ENCODE measurements at places on chromosomes 11 and 22.
A peak's percentile ranks its signal among the peaks of the same experiment; 100 is the strongest.

DNA sequence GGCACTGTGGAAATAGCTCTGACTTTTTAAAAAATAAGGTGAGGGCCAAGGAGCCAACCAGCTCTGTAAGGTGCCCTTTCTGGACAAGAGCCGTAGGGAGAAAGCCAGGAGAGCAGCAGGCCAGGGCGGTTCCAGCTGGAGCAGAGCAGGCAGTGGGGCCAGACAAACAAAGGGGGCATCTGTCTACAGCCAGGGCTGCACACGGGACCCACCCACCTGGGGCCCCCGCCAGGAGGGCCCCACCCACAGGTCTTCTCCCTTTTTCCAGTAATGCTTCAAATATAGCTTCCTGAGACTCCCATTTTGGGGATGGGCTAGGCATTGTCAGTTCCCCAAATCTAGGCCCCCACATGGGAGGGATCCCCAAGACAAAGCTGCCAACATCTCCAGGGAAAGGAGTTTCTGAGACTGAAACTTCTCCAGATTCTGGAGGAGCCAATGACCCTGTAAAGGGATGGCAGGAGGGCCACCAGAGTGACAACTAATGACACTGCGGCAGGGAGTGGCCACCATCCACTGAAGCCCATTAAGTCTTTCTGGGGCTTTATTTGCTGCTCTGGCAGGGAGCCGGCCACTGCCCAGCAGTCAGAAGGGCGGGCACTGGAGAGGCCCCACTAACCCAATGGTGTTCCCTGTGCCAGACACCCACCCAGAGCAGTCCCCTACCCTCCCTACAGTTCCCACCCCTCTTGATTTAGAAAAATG is 1.9 kb downstream of the ZFTA start:
- DNase-seq: no peak

DNA sequence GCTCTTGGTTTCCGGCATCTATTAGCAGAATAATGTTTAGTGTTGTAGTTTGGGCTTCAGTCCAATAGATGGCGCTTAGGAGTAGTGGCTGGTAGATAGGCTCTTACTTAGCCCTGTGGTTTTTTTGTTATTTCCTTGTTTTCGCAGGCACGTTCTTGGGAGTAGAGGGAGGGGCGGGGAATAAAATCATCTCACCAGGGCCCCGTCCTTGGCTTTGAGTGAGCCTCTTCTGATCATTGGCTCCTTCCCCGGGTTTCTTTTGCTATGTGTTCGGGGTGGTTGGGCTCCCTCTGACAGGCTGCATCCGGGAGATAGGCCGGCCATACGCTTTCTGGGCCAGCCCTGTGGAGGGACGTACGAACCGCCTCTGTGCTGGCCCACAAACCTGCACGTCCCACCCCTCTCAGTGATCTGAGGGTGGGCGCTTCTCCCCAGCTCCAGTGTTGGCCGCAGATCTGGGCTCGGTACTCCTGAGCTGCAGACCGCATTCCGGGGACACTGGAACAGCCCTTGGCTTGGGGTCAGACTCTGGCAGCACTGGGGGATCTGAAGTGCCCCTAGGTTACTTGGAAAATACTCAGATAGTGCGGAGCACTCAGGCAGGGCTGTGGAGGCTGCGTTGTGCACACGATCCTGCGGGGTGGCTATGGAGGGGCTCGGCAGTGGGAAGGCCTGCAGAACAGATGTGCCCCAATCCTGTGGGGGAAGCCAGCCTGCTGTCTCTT is 217.0 kb downstream of the DYNC2H1 start:
- DNase-seq: peak; percentile 30

DNA sequence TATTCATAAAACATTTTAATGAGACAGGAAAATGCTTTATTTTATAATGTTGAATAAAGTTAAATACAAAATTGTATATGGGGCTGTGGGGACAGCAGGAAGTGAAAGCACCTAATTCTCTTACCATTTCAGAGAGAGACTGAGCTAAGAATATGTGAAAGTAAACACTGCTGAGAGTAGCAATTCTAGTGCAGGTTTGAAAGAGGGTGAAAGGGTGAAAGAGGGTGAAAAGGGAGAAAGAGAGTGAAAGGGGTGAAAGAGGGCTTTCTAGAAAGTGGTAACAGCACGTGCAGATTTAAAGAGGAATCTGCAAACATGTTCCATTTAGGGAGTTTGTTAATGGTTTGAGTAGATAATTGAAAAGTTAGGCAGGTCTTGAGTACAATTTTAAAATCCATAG is 652.0 kb upstream of the CCDC90B start:
- DNase-seq: no peak

DNA sequence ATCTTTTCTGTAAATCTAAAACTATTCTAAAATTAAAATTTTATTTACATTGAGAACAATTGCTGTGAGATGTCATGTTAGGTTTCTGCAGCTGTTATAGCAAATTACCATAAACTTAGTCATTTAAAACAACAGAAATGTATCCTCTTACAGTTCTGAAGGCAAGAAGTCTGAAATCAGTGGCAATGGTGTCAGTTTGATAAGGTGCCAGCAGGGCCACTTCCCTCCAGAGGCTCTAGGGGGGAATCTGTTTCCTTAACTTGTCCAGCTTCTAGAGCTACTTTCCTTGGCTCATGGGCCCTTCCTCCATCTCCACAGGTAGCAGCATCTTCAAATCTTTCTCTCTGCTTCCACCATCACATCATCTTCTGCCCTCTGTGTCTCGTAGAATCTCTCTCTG is 23.0 kb downstream of the MOGAT2 start:
- DNase-seq: no peak

GRCh38 chr11:75616281-75616680 is 52.6 kb downstream of the MAP6 start:
- no peak for DNase-seq

DNA sequence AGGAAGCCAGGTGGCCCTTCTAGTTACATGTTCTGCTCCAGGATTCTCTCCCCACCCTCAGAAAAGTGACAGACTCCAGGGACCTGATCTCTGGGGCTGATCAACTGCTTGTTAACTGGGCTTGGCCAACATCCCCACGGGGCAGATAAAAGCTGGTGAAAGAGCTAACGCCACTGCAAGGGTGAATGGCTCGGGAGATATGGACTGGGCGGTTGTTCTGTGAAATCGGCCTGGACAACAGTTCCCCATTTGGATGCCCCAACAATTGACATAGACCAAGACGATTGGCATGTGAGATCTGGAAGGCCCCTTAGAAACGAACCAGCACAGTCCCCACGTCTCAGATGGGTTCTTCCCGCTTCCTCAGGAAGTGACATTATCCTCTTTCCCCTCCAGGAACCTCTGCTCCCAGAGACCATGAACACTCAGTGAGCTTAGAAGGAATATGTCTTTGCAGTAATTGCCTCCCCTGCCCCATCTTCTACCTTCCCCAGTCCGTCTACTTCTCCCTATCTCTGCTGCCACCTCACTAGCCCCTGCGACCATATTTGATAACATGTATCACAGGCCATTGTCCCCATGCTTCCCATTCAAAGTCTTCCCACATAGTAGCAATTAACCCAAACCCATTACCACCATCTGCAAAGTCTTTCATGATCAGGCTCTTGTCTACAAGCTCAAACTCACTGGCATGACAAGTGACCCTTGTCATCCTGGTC is 5.6 kb upstream of the PRG2 start:
- DNase-seq: no peak

- DNase-seq: no peak
Measured at GRCh38 chr11:113839842-113840241, 35.5 kb downstream of the USP28 start.

- no peak for DNase-seq
Measured at GRCh38 chr11:102064316-102064715, 17.1 kb downstream of the CFAP300 start.

- no peak for DNase-seq
Measured at GRCh38 chr11:31645747-31646146, 136.2 kb downstream of the ELP4 start.

- DNase-seq: no peak
Measured at GRCh38 chr11:62398011-62398994, 20.5 kb upstream of the SCGB1A1 start.

- DNase-seq: no peak
Measured at GRCh38 chr22:31340765-31341247, 5.3 kb downstream of the PATZ1 start.

DNA sequence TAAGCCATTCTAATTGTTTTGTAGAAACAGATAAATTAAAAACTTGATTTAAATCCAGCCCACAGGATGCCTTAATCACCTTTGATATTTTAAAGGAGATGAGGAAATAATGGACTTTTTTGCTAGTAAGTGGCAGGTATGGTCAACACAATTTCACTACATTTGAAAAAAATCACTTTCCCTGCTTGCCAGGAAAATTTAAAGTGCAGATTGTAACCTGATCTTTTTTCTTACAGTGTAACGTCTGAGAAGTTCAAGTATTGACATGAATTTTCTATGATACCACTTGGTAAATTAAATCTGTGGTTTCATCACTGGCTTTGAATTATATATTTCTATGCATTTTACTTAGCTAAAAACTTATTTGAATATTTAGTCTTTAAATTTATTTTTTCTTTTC is 65.3 kb downstream of the ARHGEF12 start:
- no peak for DNase-seq

GRCh38 chr11:2777871-2778629 is 78.3 kb upstream of the KCNQ1OT1 start:
- DNase-seq: no peak

GRCh38 chr11:57499413-57499982 is 16.0 kb downstream of the SLC43A1 start:
- DNase-seq: no peak

GRCh38 chr11:27910186-27910931 is 197.6 kb downstream of the KIF18A start:
- no peak for DNase-seq

DNA sequence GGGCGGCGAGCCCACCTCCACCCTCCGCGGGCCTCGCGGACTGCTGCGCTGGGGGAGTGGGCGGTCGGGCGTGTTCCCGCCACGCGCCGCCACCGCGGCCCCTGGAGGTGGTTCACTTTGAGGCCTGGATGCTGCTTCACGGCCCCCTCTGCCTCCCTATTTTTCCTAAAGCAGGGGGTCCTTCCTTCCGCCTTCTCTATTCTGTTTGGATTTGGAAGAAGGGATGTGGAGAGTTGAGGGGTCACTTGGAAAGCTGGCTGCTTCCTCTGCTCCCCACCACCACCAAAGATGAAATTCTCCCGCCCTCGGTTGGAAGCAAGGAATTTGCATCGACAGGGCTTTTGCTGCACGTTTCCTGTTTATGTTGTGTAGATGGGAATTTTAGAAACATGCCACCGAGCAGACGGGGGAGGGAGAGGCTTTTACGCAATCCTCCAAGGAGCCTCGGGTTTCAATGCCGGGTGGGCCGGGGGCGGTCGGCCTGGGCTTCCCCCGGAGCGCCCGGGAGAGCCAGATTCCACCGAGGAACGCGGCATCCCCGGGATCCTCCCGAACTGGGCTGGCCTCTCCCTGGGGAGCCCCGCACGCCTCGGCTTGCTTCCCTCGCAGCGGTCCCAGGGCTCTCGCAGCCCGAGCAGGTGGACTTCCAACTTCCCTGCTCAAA is 403 bp upstream of the SBF2 start:
- no peak for DNase-seq

GRCh38 chr11:128179039-128179438 is 408.3 kb downstream of the ETS1 start:
- DNase-seq: no peak

GRCh38 chr11:68825571-68825970 is 16.1 kb downstream of the CPT1A start:
- DNase-seq: peak; percentile 68

All from CD4-positive, alpha-beta T cell treated with Interleukin-6 at 100 ng/mL for 8 hours (primary cell).